ENCODE measurements at places on chromosomes 2 and 18.

GRCh38 chr2:209579230-209579749 lies 155.4 kb downstream of the MAP2 start:
- peak; percentile 48 for DNase-seq

DNA sequence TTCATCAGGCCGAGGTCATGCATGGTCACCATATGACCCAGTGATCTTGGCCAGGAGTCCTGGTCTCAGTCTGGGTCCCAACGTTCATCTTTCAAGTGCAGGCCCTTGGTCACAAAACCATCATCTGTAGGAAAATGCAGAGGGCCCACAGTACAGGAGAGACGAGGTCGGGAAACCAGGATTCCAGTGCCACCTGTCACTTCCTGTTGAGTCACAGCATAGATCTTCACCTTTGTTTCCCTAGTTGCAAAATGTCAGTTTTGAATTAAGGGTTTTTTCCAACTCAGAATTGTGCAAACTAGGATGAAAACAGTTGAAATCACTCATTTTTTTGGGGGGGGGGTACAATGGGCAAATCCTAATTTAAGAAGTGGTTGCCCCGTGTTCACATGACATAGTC lies 162.2 kb downstream of the INSIG2 start:
- no peak for DNase-seq

GRCh38 chr2:217733461-217733860 lies 269.3 kb downstream of the TNS1 start:
- DNase-seq, result no peak

DNA sequence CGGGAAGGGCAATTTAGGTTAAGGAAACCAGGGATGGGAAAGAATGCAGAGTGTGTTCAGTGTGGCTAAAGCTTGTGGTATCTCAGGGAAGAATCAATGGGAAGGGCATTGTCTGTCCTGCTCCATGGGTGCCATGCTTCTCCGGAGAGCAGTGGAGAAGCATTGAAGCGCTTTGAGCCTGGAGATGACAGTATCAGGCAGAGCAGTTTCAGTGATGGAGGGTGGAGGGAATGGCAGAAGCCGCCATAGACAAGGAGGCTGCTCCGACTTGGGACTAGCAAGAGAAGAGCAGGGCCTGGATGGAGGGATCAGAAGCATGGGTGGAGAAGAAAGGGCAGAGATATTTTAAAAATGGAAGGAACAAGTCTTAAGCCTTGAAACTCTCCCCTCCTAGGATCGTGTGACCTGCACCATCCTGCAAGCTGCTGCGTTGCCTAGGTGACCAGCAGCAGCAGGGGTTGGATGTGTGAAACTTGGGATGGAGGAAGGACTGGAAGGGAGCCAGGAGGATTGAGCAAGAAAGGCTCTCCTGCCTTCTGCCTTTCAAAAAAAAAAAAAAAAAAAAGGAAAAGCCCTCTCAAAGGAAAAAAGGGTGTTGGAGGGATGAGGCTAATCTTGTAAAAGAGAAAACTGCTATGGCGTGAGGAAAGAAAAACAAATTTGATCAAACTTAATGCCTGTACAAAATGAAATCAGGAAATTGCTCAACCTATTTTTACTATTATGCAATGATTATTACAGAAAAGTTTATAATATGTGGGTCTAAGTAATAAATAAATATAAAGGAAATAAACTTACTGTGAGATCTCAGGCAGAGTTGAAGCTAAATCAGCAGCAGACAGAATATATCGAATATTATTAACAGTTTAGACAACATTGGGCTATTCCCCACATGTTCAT lies 493.8 kb upstream of the NRP2 start:
- peak; percentile 72 for DNase-seq

GRCh38 chr2:212811036-212811805 lies 272.6 kb upstream of the ERBB4 start:
- DNase-seq, result peak; percentile 11

DNA sequence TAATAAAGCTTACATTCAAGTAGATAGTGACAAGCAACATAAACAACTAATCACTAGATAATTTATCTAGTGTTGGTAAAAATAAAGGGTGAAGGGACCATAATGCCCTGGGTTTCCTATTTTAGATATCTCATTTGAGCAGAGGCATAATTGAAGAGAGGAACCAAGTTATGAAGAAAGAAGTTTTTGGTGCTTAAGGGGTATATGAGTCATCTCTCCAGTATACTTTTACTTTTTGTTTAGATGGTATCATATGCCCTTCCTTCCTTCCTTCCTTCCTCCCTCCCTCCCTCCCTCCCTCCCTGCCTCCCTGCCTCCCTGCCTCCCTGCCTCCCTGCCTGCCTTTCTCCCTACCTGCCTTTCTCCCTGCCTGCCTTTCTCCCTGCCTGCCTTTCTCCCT lies 1053.5 kb upstream of the CELF4 start:
- no peak for DNase-seq

DNA sequence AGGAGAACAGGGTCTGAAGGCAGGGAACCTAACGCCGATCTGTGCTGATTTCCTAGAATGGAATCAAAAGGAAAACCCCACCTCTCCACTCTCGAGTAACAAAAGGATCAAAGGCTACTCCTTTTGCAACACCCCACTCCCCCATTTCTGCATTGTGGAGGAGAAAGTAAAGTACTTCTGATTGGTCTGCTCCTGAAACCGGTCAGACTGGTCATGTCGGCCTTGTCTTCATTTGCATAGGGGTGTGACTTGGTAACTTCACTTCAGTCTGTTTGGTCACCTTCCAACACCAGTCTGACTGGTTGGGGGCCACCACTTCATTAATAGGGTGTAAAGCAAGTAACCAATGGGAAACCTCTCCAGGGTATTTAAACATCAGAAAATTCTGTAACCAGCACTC lies 771.9 kb downstream of the ERBB4 start:
- no peak for DNase-seq

GRCh38 chr2:45441571-45441970 lies 169.5 kb downstream of the SRBD1 start:
- no peak for DNase-seq

- DNase-seq, result no peak
Observed at GRCh38 chr18:70068981-70069380, 121.3 kb upstream of the CD226 start.

- no peak for DNase-seq
Observed at GRCh38 chr2:66696374-66696773, 261.4 kb downstream of the MEIS1 start.

- no peak for DNase-seq
Observed at GRCh38 chr2:234534515-234534914, 37.6 kb upstream of the ARL4C start.

Data from adipocyte (in vitro differentiated cells).